ENCODE measurements at places on chromosomes 6 and 20.

DNA sequence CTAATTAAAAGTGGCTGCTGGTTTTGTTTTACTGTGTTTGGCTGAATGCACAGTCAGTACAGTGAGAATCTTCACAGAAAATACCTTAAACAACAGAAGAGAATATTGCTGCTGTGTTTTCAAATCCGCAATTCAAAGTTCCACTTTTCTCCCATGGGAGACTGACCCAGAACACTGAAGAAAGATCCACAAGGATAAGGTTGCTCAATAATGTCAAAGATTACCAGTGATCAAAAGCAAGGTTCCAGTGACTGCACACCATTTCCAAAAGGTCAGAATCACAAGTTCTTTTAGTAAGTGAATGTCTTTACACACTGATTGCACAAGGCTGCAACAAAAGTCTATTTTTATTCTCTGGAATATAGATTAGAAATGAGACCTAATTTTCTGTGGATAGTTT lies 82.3 kb downstream of the EPHA7 start:
- no peak for DNase-seq

DNA sequence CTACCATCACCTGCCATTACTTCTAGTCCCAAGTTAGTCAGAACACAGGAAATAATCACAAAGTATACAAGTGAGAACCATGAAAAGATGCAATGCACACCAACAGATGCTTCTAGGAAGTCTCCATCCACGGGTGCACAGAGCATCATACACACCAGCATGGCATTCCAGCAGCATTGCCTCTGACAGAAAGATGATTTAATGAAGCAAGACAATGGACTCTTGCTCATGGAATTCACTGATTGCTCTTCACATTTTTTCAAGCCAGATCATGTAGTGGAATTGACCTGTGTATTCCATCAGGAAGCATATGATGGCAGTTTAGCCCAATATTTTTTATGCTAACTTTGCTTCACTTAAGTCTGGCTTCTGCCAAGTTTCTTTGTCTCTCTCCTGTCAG lies 406.3 kb upstream of the RGS17 start:
- no peak for DNase-seq

GRCh38 chr6:53767941-53768340 lies 26.9 kb upstream of the LRRC1 start:
- no peak for DNase-seq

DNA sequence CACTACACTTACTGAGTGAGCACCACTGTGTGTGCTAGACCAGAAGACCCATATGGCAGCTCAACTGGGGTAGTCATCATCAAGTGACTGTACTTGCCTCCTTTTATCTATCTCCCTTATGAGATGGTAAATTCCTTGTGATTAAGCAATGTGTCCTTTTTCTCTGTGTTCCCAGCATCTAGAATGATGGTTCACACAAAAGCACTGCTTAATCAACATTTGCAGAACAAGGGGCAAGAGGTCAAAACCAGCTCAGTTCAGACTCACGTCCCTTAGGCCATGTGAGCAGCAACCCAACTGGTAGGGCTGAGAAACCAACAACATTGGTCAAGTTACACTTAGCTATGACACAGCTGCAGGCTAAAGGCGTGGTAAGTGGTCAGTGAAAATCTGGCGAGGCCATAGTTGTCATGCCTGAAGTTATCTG lies 10.0 kb downstream of the TRAM2 start:
- no peak for DNase-seq

- DNase-seq, result no peak
Observed at GRCh38 chr20:2338411-2339066, 42.2 kb upstream of the TGM6 start.

GRCh38 chr6:7260291-7261031 lies 52.5 kb downstream of the SSR1 start:
- no peak for DNase-seq

- no peak for DNase-seq
Observed at GRCh38 chr6:134515986-134516385, 198.1 kb upstream of the SGK1 start.

GRCh38 chr6:139881728-139882211 lies 507.3 kb upstream of the CITED2 start:
- no peak for DNase-seq

DNA sequence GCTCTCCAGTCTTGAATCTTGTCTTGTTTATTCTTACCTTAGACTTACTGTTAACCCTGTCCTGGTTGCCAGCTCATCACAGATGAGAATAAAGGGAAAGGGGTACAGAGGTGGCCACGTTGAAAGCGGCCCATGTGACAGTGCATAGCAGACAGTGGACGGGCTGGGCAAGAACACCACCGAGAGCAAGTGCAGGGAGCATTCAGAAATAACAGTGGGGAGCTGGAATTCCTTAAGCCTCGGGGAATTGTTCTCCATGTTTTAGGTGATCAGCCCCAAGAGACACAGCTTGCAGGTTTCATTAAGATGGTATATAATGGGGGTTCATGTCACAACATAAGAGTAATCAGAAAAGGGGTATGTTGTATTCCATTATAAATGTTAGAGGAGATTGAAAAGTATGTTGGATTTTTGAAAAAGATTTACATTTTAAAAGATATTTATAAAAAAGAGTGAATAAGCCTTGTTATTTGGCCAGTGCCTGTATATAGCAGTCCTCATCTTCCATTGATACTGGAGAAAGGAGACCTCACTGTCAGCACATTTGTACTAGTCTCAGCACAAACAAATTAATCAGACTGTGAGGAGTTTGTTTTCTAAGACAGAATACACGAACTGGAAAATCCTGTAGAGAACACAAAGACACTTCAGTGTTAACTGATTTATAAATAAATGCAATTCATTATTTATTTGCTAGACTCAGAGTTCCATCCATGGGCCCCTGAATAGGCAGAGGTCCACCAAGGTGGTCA lies 35.4 kb downstream of the VAPB start:
- DNase-seq, result no peak

- no peak for DNase-seq
Observed at GRCh38 chr6:150528648-150529285, 70.9 kb upstream of the PLEKHG1 start.

GRCh38 chr6:82603871-82604270 lies 240.3 kb downstream of the TPBG start:
- no peak for DNase-seq

DNA sequence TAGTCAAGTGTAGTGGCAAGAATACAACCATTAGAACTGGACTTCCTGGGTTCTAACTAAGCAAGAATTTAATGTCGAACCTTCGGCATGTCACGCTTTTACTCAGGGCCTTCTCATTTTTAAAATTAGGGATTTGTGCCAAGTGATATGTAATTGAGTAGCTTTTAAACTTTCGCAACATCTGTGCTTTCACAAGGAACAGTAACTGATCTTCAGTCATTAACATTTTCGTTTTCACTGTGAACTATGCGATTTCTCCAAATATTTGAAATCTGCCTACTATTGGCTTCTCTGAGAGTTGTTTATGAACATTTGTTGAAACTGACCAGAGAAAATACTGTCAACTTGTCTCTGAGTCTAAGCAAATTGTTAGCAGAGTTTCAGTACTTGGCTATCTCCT lies 27.6 kb downstream of the GRM1 start:
- no peak for DNase-seq

- DNase-seq, result no peak
Observed at GRCh38 chr20:48770700-48771442, 56.9 kb downstream of the PREX1 start.

DNA sequence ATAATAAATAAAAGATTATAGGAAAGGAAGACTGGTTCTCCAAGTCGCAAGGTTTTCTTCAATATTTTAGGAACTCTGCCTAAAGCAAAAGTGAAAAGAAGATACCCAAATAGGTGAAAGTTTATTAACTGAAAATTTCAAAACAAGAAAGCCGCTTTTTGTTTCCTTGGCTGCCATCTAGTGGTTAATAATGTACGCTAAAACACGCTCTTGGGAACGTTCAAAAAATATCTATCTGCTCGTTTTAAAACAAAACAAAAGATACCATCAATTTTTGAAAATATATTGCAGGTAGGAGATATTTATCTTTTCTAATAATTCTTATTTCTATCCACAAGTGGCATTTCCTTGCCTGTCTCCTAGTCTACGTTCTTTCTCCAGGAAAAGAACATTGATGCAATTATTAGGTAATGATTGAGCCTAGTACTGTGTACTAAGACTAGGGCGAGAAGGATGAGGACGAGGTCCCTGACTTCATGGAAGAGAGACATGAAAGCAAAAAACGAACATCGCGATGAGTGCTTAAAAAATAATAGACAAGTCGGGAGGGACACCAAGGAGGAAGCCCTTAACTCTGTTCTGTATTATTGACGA lies 97.2 kb downstream of the SPTLC3 start:
- no peak for DNase-seq

DNA sequence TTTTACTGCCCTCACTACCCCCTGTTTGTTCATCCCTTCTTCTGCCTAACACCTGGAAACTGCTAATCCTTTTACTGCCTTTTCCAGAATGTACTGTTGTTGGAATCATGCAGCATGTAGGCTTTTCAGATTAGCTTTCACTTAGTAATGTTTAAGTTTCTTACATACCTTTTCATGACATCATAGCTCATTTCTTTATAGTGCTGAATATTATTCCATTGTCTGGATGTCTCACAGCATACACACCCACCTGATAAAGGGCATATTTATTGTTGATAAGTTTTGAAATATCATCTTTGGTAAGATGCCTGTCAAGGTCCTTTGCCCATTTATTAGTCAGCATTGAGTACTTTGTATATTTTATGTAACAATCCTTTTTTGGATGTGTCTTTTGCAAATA lies 588.2 kb upstream of the NRSN1 start:
- no peak for DNase-seq

- no peak for DNase-seq
Observed at GRCh38 chr20:3670511-3670910, 7.3 kb upstream of the GFRA4 start.

DNA sequence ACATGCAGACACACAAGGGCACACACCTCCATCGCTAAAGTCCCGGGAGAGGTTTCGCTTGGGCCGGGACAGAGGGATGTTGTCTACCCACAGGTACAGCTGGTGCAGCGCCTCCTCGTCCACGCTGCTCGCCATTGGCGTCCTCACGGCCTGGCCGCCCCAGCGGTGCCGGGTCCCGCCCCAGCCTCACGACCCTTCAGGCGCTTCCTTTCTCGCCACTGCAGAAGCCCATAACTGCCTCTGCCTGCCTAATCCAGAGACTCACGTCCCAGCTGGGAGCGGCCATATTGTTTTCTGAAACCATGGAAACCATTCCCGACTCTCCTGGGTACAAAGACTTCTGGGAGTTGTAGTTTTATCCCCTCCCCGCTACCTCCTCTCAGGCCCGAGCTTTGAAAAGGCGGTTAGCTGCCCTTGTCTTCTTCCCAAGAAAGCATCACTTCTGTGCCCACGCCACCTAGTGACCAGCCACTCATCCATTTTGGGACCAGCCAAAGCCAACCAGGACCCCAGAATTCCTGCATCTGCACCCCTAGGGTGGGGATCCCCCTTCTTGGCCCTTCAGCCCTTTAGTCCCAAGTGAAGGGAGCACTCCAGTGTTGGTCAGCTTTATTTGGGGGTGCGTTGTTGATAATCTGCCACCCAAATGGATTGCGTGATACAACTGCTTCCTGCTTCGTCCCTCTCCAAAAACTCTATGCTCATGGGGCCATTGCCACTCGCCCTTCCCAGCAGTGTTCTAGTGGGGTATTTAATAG lies at the start of gene SPEF1:
TSS of gene SPEF1 (minus strand) at position 296 of the 758 bp plus-strand sequence. CDS start at position 135, 161 bp downstream.
- DNase-seq, result no peak

DNA sequence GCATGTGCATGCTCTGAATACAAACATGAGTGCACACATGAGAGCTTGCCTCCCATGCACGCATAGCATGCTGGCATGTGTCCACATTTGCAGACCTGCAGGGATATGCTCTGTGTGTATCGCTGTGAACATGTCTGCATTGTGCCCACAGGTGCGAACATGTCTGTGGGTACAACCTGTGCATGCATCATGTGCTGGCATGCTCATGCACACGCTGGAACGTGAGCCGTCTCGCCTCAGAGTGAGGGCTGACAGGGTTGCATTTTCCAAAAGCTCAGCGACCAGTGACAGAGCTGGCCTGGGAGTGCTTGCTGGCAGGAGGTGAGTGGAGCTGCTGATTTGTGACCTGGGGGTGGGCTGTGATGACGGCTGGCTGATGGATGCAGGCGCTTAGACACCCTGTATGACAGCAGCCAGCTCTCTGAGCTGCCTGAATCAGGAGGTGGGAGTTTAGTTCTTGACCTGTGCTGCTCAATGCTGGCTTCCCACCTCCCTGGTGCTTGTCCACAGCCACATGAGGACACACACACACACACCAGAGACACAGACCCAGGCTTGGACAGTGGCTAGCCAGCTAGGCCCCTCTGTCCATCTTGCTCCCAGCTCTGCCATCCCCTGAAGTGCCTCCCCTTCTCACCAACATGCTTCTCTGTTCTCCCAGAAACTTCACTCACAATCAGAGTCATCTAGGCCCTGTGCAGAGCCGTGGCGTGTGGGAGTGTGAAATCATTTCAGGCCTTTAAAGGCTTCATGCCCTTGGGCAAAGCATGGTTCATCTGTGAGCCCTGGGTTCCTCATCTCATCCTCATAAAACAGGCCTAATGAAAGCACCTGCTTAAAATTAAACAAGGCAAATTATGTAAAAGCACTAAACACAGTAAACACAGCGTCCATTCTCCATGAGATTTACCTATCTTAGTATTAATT lies 51.4 kb downstream of the CD40 start:
- no peak for DNase-seq

- DNase-seq, result no peak
Observed at GRCh38 chr6:146361128-146361924, 182.3 kb upstream of the RAB32 start.

GRCh38 chr6:100506651-100507050 lies 41.9 kb upstream of the SIM1 start:
- DNase-seq, result no peak

DNA sequence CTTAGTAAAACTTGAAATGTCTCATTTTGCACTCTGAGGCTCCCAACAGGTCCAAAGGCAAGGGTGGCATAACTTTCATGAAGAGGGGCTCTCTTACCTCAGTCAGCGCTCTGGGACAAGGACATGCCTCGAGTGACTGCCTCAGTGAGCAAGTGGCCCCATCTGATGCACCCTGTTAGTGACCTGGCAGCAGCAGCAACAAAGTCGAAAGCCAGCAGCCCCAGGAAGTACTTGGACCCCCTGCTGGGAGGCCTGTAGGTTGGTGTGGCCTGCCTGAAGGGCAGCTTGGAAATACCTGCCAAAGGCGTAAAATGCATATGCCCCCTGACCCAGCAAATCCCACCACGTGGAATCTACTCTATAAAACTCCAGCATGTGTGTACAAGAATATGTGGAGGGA lies 13.2 kb downstream of the MAP1LC3A start:
- DNase-seq, result no peak

- no peak for DNase-seq
Observed at GRCh38 chr6:7139835-7140470, 32.2 kb downstream of the RREB1 start.

DNA sequence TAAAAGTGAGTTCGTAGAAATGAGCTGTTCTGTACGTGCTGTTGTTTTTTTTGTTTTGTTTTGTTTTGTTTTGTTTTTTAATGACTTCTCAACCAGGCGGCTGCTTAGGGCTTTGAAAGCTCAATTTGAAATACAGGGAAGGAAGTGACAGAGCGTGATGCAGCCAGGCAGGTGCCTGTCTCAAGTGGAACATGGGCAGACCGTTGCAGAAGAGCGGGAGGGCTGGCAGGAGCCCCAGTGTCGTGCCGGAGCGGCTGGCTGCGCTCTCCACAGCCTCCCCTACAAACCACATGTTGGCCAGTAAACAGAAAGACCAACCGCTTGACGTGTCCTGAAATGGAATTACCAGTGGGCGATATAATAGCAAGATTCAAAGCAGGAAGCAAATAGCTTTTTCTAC lies 164.9 kb upstream of the RREB1 start:
- no peak for DNase-seq

Measured in stimulated activated CD4-positive, alpha-beta T cell treated with anti-CD3 and anti-CD28 coated beads, Interleukin-15, amount 100 ng/mL, for 1 hour (primary cell).